ENCODE measurements at places on chromosomes 3 and 15.
A peak's percentile ranks its signal among the peaks of the same experiment; 100 is the strongest.

DNA sequence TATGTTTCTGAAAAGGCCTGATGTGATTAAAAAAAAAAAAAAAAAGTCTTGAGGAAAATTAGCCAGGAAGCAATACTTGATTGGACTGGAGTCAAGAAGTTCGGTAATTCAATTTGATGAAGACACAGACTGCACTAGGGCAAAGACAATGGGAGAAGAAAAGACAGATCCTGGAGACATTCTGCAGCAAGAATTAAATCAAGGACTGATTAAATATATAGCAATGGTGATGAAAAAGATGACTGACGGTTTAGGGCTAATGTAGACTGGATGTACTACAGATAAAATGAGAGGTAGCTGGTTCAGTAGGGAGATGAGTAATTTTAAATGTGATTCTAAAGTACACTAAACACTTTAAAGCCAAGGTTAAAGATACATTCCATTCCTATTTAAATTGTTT, 13.8 kb downstream of the MRPL47 start:
- DNase-seq: no peak

DNA sequence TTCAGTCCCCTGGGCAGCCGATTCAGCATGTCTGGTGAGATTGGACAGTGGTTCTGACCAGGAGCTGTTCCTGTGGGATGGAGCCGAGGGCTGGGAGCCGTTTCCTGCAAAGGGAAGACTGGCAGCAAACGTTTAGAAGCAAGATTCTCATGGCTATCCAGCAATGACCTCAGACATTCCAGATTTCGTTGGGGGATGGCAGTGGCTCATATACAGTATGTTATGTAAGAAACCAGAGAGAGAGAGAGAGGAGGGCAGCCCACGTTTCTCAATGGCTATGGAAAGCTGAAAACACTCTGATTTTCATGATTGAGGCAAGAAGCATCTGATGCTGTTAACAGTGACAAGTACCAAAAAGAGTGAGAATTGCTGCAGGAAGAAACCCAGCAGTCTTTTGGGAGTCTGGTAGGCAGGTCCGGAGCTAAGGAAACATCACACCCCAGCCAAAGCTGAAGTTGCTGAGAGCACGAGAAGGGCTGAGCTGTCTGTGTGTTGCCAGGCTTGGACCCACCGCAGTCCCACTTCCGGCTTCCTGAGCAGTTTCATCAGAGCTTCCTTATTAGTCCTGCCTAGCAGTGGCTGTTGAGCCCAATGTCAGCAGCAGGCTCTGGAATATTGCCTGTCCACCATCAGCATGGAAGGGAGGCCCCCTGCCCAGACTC, 25.6 kb upstream of the VPS8 start:
- DNase-seq: no peak

DNA sequence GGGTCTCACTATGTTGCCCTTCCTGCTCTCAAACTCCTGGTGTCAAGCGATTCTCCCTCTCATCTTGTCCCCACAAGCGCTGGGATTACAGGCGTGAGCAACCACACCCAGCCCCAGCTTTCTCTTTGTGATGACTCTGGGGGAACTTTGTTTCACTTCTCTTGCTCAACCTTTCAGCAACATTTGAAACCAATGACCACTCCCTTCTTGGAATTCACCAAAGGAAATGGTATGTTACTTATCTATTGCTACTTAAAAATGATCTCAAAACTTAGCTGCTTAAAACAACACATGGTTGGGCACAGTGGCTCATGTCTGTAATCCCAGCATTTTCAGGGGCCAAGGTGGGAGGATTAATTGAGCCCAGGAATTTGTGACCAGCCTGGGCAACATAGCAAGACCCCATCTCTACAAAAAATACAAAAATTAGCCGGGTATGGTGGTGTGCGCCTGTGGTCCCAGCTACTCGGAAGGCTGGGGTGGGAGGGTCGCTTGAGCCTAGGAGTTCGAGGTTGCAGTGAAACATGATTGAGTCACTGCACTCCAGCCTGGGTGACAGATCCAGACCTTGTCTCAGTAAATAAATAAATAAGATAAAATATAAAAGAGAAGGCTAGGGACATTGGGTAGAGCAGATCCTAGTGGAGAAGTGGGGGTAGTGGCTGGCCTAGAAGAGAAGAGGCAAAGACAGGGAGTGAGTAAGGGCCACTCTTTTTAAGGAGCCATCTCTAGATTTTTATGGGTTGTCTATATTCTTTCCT, 10.3 kb upstream of the COPG1 start:
- DNase-seq: no peak

DNA sequence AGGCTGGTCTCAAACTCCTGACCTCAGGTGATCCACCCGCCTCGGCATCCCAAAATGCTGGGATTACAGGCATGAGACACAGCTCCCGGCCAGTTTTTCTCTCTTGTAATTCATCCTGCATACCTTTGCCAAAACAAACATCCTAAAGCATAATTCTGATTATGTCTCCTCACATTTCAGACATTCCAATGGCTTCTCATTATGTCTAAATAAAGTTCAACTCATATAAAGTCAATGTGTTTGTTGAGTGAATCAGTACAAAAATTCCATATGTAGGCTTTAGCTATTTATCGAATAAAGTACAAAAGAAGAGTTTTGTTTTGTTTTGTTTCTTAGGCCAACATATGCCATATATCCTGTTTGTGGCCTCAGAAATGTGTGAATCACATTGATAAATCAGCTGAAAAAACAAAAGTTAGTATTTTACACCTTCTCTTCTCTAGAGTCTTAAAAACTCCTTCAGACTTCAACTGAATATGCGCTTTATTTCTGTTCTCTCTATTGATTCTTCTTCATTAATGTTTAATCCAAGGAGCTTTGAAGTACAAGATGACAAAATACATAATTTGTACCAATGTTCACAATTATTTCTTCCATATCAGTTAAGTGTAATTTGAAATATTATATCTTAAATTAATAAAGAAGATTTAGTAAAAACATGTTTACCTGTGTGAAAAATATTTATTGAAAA, 165.8 kb downstream of the MECOM start:
- DNase-seq: no peak

- DNase-seq: no peak
These were observed 23.3 kb downstream of the SPRED1 start for GRCh38 chr15:38275959-38276358.

DNA sequence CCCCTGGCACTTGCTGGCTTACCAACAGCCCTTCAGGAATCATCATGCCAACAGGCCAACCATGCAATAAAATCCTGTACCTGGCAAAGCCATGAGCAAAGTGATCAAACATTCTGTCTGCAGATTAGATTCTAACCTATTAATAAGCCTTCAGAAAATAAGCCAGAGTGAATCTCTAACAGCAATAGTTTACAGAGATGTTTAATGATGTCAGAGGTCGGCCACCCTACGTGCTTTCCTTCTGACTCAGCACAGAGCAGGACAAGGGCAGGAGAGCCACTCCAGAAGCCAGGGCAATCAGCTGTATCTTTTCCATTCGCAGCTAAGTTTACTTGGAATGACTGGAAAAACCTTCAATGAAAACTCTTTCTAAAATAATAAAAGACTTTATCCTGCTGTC, 13.1 kb downstream of the COL8A1 start:
- DNase-seq: no peak

- DNase-seq: no peak
These were observed 7.9 kb upstream of the DOCK3 start for GRCh38 chr3:50666837-50667236.

DNA sequence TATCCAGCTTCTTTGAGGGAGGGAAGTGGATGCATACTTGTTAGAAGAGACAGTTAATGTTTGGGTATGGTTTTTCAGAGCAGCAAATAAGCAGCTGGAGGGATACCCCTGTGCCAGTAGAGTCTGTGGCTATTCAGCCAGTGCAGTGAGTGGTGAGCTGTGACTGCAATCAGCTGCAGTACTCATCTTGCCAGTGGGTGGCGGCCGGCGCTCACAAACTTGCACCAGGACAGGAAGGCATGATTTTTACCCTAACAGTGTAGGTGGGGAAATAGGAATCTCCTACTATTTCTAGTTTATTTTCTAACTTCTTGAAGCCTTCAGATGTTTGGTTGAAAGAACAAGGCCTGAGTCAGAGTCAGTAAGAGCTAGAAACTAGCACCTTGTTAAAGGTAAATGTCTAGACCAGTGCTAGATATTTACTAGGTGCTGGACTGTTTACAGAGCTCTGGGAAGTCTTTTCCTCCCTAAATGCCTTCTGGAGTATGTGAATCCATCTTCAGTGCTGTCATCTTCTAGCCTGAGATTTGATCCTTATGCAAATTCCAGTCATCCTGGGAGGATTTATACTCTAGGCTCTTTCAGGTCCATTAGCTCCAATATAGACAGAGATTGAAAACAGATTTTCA, 23.6 kb downstream of the TIMP4 start:
- DNase-seq: peak; percentile 86

DNA sequence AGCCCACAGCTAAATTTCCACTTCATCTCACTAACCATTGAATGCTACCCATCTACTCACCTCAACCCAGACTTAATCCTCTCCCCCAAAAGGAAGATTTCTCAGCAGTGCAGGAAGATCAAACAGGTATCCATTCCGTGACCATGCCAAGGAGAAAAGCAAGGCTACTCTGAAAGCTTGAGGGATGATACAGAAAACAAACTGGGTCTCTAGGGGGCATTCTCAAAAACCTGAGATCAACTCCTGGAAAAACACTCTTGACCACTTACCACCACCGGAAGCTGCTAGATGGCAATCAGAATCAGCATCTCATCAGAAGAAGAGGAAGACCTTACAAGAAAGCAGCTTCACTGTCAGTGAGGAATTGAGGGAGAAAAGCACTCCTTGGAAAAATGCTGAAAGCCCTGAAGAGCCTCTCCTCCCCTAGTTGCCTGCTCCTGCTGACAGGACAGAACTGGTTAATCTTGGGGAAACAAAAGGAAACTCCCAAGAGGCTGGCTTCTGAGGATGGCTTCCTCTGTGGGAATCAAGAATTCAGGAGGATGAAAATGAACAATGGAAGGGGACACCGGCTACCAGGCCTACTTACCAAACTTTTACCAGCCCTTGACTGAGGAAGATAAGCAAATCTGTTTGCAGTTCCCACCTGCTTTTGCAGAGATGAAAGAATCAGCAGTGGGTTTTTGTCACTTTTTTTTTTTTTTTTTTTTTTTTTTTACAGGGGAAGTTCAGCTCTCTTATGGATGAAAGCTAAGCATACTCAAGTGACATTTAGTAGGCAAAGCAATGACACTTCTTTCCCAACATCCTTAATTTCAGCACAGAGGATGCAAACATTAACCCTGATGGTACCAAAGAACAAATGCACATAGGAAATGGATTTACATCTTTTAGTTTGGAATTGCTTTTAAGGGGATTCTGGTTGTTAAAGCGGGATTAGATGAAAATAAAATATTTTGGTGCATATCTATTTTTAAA, at the start of gene ATP8B4:
Gene ATP8B4, minus strand, starts transcription at position 171 of the 978 bp plus-strand sequence. CDS start 12,267 bp downstream, outside the sequence.
- DNase-seq: no peak

GRCh38 chr3:195270079-195270816, 711 bp downstream of the XXYLT1 start:
- DNase-seq: peak; percentile 76

- no peak for DNase-seq
These were observed 2.4 kb upstream of the ADGRG7 start for GRCh38 chr3:100606894-100607512.

- no peak for DNase-seq
These were observed 22.8 kb downstream of the TMEM43 start for GRCh38 chr3:14147617-14148016.

DNA sequence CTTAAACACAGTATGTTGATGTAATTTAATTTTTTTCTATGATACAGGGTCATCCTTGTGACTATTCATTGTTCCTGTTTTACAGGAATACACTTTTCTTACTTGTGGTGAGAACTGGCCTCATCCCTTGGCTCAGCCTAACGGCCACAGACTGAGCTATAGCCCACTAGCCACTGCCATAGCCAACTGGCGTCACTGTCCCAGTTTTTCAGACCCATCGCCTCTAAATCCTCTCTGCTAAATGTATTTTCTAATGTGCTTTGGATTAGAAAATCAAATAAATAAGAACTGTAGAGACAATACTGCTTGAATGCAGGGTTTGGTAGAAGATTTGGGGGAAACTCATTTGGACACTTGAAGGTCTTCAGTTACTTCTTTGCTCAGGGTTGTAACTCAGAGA, 113.1 kb downstream of the TIGIT start:
- DNase-seq: no peak

GRCh38 chr15:64884679-64885078, 27.0 kb upstream of the ANKDD1A start:
- DNase-seq: no peak

GRCh38 chr15:55627730-55628368, 39.7 kb upstream of the PYGO1 start:
- DNase-seq: no peak

DNA sequence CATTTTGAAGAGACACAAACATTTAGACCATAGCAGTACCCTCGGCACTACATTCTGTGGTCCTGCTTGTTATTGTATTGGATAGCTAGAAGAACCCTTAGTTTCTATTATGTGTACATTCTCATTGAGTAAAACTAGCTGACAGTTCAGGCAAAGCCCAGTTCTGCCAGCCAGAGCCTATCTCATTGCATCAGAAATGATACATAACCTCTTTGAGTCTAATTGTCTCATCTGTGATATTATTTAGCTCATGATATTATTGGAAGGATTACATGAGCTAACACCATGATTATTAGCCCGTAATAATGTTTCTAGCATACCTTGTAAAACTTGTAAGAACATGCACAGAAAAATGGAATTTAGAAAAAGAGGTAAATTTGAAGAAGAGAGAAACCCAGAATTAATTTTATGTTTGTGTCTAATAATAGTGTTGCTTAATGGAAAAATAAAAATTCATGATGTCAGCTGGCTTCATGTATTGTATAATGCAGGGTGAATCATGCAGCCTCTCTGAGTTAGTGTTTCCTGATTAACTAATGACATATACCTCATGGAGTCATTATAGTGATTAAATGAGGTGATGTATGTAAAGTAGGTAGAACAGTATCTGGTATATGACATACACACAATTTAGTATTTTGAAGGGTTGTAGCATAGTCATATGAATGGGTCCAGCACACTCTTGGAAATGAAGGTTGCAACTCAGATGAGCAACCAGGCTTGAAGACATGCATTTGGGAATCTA, 339.4 kb upstream of the GRM7 start:
- DNase-seq: no peak

DNA sequence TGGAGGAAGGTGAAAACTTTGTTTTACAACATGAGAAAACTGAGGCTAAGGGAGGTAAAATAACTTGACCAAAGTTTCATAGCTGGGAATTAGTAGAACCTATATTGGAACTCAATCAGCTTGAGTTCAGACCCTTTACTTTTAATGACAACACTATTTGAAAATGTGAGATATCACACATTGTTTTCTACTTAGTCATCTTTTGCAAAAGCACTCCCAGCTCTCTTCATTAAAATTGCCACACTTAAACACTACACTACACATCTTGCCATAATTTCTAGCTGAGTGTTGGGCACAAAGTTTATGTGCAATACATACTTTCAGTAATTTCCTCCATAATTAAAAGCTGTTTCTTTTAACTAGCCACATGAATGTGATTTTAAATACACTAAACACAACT, 230.4 kb upstream of the DCBLD2 start:
- DNase-seq: no peak

GRCh38 chr3:105254154-105254553, 112.6 kb upstream of the ALCAM start:
- no peak for DNase-seq

Measured in upper lobe of right lung (tissue), 1 donor.